Mucosa of gallbladder (tissue), 1 donor: ENCODE measurements at places on chromosomes 5 and 9.
A peak's percentile ranks its signal among the peaks of the same experiment; 100 is the strongest.

DNA sequence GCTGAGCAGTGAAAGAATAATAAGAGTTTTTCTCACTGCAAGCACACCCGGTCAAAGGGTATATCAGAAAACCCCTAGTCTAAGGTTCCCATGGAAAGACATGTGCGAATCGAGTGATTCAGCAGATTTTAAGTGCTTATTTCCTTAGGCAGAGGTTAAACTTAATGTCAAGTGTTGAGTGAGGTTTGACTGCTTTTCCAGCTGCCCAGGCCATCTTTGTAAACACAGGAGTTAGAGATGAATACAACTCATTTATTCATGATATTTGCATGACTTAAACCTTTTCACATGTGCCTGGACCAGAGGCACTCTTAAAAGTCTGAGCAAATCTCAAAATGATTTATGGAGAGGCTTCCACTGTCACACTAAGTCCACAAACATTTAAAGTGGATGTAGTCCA lies 137.8 kb upstream of the RGMB start:
- no peak for DNase-seq

DNA sequence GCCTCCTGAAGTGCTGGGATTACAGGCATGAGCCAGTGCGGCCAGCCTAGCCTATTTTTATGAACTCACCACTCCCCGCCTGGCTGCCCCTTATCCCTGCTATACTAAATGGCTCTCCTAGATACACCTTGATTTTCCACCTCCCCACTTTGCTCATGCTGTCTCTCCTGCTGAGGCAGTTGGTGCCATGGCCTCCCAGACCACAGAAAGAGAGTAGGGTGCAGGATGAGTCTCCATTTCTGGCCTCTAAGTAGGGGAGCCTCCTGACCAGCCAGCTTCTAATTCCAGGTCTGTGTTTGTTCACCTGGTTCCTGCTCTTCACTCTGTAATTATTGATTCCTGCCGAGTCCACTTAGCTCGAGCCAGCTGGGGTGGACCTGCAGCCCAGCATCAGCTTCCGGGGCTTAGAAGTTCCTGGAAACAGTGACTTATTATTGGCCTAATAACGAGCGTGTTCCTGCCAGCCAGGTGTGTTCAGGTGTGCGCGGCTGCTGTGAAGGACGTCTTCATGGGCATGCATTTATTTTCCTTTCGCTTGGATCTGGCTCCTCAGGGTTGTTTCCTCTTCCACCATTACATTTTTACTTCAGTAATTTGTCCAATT lies 34.0 kb downstream of the ZNF618 start:
- DNase-seq = peak; percentile 85

DNA sequence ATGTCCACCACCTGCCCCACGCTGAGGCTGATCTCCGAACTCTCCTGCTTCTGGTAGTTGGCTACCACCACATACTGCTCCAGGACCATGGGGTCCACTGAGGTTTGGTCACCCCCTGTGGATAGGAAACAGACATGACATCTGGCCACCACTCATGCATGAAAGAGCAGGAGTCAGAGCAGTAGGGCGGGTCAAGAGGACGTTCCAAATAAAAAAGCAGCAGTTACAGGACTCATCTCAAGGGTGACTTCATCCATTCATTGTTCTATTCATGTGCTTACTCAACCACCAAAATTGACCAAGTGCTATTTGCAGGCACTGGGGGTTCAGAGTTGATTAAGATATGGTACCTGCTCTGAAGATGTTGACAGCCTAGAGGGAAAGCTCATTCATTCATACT lies 79.2 kb upstream of the UBTD2 start:
- no peak for DNase-seq

- peak; percentile 39 for DNase-seq
Measured at GRCh38 chr9:128214571-128215490, 11.7 kb downstream of the DNM1 start.
